ENCODE measurements at places on chromosomes 7 and 10.

- no peak for DNase-seq
Observed at GRCh38 chr7:55912748-55913158, 25.5 kb downstream of the ZNF713 start.

- no peak for DNase-seq
Observed at GRCh38 chr7:80707318-80707717, 68.9 kb downstream of the CD36 start.

GRCh38 chr7:35505066-35505465, 189.9 kb downstream of the HERPUD2 start:
- no peak for DNase-seq

DNA sequence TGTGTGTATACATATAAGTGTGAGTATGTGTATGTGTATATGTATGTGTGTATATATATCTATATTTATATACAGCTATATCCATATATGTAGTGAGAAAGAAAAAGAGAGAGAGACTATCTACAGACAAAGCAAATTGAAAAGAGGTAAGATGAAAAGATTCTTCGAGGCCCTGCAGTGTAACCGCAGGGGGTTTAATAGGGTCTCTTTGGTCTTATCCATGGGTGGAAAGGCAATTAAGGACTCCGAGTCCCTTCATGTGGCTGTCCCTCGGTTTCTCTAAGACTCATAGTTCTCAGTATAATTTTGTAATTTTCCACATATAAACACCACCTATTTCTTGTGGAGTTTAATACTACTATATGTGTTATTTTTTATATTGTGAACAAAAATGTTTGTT, 50.6 kb upstream of the JAZF1 start:
- no peak for DNase-seq

DNA sequence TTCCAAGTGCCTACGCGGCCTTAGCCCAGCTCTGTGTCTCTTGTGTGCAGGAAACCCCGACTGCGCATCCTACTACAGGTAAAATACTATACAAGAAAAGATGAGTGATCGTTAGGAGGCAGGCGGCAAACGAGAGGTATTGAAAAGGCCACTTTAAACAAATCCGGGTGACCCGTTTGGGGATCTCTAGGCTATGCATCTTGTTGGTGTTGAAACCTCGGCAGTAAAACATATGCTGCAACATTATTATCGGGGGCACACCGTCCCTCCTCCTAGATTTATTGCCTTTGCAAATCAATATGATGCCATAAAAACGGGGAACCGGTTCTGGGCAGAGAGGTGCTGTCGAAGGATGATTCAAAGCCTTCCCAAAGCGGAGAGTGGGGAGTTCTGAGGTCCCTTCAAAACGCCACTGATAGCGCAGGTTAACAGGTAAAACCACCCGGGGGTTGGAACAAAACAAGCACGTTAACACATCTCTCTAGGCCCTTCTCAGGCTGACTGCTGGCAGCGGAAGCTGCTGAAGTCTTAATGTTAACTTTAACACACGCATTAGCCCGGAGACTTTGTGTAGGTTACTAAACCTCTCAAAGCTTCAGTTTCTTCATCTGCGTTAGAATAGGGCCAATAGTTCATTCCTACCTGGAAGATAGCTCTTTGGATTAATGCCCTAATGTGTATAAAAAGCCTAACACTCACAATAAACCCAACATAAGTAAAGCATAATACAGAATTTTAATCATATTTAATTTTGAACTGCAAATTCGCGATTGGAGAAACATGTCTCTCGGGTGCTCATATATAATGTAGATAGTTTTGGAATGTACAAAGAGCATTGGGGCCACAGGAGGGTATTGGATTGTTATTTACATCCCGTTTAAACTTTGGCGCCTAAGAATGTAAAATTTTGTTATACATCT, 2.6 kb upstream of the TBX20 start:
- DNase-seq: no peak

DNA sequence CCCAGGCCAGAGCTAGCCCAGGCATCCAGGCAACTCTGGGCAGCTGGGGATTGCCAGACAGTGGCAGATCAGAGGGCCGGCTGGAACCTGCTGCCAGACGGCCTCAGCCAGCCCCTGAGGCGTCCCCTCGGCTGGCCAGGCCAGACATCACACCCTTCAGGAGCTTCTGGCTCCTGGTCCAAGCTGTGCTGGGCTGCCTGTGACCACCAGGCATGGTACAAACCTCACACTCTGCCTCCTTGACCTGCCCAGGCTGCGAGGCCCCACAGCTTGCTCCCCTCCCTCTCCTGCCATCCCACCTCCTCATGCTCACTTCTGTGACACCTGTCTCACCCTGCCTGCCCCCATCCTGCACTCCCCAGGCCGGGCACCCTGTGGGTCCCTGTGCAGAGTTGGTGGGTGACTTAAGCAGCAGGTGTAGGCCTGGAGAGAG, 5.7 kb downstream of the DEPP1 start:
- DNase-seq: no peak

DNA sequence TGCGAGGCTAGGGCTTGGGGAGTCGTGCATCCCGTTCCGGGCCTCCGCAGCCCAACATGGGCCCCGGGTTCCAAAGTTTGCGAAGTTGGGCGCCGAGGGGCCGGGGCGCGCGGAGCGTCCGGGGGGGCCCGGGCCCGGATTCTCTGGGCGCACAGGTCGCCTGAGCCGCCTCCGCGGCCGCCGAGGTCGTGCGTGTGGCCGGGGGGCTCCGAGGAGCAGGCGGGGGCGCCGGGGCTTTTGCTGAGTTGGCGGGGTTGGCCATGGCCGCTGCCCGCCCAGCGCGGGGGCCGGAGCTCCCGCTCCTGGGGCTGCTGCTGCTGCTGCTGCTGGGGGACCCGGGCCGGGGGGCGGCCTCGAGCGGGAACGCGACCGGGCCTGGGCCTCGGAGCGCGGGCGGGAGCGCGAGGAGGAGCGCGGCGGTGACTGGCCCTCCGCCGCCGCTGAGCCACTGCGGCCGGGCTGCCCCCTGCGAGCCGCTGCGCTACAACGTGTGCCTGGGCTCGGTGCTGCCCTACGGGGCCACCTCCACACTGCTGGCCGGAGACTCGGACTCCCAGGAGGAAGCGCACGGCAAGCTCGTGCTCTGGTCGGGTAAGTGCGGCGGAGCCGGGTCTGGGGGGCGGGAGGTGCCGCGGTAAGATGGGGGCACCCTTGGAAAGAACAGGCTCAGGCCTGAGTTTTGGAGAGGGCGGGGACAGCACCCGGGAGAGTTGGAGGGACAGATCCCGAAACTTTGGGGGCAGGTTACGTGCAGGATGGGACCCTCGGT, 643 bp downstream of the SMO start:
- DNase-seq: no peak

DNA sequence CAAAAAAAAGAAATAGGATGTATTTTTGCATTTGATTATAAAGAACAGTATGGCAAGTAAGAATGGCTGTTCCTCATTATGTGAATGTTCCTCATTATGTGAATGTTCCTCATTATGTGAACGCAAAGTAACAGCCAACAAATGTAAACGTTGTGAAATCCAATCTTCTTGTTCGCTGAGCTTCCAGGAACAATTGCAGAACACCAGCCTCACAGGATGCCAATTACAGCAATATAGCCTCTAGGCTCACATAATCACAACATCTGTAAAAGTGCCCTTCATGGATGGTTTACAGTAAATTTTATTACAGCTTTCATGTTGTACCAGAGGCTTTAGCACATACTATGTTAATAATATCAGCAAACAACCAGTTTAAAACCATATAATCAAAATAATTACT, 71.6 kb downstream of the THSD7A start:
- DNase-seq: peak; percentile 30

DNA sequence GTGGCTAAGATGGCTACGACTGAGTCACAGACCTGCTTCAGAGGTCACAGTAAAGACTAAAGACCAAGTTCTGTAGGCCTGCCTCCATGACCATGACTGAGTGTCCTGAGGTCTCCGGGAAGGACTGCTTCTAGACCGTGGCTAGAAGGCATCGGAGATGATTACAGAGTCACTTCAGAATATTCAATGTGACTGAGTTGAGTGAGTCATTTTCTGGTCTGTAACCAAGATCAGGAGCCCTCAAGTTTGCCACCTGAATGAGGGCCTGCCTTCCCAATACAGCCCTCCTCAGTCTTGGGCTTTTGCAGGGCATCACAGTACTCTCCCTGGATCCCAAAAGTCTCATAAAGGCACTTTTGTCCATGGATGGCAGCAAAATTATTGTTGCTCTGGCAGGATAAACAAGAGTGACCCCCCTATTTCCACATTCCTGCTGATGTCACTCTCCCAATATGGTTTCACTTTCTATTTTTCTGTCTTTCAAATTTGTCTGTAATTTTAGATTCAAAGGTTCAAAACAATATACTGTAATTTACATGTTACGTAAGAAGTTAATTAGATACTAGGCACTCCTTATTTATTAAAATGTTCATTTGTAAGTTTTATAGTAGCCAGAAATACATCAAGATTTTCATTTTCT, 47.7 kb upstream of the ZNF92 start:
- DNase-seq: no peak

DNA sequence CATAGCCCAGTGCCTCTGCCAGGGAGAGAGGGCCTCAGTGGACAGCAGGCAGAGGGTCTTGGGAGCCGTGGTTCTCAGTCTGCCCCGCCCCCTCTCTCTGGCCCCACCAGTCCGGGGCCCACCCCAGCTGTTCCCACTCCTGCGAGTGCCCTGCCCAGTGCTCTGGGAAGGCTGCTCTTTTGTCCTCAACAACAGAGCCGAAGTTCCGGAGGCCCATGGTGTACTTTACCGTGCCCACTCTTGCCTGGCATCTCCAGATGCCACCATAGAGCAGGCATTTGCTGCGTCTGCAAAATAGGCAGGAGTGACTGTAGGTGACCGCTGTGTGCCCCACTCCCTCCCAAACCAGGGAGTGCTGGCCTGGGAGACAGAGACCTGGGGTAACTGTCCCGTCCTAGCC, 29.3 kb upstream of the PCBD1 start:
- DNase-seq: no peak

DNA sequence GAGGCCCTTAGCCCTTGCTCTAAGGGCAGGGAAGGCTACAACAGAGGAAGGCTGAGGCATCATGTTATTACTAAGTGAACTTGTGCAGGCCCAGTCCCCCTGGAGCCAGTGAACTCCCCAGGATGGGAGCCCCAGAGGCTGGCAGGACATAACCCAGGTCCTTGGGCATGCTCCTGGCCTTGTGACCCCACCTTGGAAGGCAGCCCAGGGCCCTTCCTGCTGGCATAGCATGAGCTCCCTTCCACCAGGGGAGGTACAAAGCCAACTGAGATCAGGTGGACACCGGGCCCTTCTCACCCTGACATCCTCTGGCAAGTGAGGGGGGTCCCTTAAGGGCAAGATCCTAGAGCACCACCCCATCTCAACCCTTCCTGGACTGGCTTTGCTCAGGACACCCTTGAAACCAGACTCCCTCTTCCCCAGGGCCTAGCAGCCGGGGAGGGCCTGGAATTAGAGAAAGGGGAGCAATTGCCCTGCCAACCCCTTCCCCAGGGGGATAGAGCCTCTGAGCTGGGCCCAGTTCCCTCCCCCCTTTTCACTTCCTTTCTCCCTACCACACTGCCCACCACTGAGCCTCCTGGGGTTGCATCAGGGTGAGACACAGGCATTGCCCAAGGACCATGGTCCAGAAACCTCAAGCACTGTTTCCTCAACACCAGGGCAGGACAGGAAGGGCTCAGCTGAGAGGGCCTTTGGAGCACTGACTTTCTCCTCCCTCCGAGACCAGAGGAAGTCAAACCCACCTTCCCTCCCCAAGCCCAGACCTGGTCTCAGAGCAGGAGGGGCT, 1.8 kb upstream of the VSIR start:
- DNase-seq: no peak

- DNase-seq: no peak
Observed at GRCh38 chr10:95785317-95785716, 29.4 kb downstream of the ENTPD1 start.

DNA sequence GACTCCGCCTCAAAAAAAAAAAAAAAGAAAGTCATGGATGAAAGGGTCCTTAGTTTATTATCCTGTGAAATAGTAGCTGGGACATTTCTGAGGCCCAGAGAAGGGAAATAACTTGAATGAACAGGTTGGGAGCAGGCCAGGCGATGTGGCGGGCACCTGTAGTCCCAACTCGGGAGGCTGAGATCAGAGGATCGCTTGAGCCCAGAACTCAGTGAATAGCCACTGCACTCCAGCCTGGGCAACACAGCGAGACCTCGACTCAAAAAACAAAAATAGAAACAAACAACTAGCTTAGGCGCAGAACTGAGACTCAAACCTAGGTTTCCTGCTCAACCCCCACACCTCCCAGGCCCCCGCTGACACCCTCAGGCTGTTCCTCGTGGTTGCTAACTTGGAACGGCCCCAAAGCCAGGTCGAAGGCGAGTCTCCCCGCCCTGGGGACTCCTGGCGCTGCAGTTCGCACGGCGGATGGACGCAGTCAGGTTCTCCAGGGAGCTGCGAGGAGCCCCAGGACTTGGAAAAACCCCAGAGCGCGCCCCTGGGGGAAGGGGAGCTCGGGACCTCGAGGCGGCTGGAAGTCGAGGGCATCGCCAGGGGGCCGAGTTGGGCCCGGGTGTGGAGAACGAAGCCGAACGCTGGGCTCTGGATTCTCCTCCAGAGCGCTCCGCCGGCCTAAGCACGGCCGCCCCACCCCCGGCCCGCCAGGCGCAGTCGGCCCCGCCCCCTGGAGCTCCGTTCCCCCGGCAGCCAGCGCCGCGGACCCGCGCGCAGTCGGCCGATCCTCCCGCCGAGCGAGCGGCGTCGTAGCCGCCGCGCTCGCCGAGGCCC, at the start of gene STOX1:
Gene STOX1, plus strand, starts transcription at position 768 of the 828 bp plus-strand sequence. CDS start 93 bp downstream, outside the sequence.
- DNase-seq: peak; percentile 72

GRCh38 chr7:150351587-150352194, 10.3 kb upstream of the RARRES2 start:
- no peak for DNase-seq

DNA sequence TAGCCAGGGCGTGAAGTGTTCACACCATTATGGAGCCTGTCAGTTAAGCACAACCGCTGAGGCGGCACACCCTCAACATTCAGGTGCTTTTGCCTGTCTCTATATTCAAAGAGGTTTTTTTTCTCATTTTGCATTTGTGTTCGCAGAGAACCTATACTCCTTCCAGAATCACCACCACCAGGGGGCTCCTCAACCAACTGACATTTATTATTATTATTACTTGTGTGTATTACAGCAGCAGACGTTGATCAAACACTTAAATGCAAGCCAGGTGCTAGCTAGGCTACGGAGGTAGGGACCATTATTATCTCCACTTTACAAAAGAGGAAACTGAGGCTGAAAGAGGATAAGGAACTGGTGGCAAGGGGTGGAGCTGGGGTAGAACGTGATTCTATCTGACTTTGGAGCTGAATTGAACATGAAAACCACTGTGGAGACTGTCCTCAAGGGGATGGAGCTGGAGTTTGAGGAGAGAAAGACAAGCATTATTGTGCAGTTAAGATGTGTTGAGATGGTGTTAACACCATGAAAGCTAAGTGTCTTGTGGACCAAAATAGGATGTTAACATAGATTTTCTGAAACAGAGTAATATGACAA, 133.8 kb upstream of the PLXNA4 start:
- no peak for DNase-seq

GRCh38 chr7:128831178-128831993, 1.2 kb downstream of the FLNC start:
- no peak for DNase-seq

GRCh38 chr7:77783111-77783510, 15.1 kb downstream of the TMEM60 start:
- DNase-seq: no peak

- no peak for DNase-seq
Observed at GRCh38 chr7:84847790-84848189, 339.1 kb downstream of the SEMA3D start.
